Stimulated activated CD4-positive, alpha-beta T cell treated with anti-CD3 and anti-CD28 coated beads, Interleukin-4, amount 100 ng/mL, for 4 hours (primary cell): ENCODE measurements at places on chromosomes 3 and 15.

DNA sequence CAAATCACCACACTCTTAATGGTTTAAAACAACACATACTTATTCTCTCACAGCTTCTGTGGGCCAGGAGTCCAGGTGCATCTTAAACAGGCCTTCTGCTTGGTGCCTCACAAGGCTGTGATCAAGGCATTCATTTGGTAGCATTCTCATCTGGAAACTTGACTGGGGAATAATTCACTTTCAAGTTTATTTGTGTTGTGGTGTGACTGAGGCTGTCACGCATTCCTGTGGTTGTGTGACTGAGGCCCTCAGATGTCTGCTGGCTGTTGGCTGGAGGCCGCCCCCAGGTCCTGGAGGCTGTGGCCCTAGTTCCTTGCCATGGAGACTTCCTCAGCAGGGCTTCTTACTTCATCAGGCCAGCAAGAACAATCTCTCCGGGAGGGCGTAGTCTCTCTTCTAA, 16.9 kb upstream of the FAM3D start:
- DNase-seq: no peak

- no peak for DNase-seq
Measured at GRCh38 chr15:27077790-27078189, 106.8 kb downstream of the GABRG3 start.

GRCh38 chr15:65957451-65957850, 88.2 kb downstream of the RAB11A start:
- no peak for DNase-seq

- no peak for DNase-seq
Measured at GRCh38 chr3:69439643-69440270, 53.9 kb upstream of the FRMD4B start.

GRCh38 chr3:101148001-101148400, 154.8 kb upstream of the ABI3BP start:
- DNase-seq: no peak
